ENCODE measurements at places on chromosomes 12 and 14.

- DNase-seq: no peak
Measured at GRCh38 chr14:39169541-39169900, 612 bp downstream of the TRAPPC6B start.

- DNase-seq: no peak
Measured at GRCh38 chr12:105476616-105477015, 146.1 kb downstream of the C12orf75 start.

- DNase-seq: no peak
Measured at GRCh38 chr12:25925064-25925463, 33.4 kb upstream of the RASSF8 start.

DNA sequence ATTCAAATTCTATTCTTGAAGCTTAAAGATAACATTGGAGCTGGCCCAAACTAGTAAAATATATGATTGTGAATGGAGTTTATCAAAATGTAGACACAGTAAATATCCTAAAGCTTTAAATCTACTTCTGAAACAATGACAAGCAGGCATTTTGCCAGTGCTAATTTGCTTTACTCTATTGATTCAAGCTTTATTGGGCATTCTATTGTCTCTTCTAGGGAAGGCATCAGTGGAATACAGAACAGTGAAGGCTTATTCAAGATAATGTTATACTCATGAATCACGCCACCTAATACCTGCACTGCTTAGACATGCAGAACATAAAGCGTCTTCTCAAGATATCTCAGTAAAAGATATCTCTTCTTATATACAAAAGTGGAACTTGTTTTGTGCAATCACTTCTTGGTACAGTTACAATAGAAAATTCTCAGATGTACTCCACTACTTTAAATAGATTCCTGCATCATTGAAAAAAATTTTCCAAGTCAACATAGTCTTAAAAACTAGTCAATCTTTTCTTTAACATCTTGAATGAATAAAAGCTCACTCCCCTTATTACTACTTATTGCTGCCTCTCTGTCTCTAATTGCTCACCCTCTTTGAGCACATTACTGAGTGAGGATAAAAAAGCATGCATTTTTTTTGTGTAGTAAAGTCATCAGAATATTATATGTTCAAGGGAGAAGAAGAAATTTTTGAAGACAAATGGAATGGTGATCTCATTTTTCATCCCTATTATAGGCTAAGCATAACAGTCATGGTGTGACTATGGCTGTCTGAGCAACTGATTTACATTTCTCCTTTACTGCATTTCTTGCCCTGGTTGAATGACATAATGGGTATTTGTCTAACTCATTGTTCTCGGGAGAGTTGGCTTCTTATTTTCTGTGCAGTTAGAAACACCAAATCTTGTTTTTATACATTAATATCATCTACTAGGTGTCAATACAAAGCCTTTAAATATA is 98.0 kb upstream of the E2F7 start:
- no peak for DNase-seq

- DNase-seq: no peak
Measured at GRCh38 chr12:105721051-105721825, 390.7 kb downstream of the C12orf75 start.

DNA sequence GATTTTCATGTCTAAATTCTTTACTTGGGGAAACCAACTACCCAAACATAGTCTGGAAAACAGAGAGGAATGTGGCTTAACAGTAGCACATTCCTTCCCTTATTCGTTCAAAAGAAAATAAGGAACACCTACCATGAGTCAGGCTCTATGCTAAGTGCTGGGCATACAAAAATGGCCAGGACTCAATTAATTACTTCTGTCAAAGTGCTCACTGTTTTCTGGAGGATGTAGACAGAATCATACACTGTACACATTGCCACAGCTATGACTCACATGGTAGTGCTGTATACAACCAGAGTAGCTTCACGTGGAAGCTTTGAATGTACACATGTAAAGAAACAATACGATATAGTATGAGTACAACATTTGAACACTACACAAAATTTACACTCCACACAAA is 50.1 kb downstream of the SLC25A21 start:
- no peak for DNase-seq

GRCh38 chr12:89983622-89984021 is 275.0 kb upstream of the ATP2B1 start:
- DNase-seq: no peak

GRCh38 chr12:105738051-105738450 is 400.7 kb downstream of the NUAK1 start:
- no peak for DNase-seq

- no peak for DNase-seq
Measured at GRCh38 chr14:72528863-72529175, 365.1 kb downstream of the DPF3 start.

DNA sequence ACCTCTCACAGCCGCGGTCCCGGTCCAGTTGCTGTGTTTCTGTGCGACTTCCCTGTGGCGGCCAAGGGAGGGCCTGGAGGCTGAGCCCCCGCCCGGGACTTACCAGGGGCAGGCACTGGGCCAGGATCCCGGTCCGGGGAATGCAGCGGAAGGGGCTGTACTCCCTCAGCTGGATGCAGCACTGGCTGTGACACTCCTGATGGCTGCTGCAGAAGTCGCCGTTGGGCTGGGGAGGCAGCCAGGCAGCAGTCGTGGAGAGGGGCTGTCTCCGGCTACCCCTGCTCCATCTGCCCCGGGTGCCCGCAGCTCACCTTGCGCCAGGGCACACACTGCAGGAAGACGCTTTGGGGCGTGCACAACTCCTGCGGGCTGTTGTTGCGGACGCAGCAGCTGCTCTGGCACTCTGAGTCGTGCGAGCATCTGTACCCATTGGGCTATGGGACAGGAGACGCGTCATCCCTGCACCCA is 6.2 kb downstream of the LRCOL1 start:
- DNase-seq: no peak
